ENCODE measurements at places on chromosomes 13 and 19. TPM values are rescaled to one million over a fixed set of nuclear protein-coding genes. Genes with fewer than 3 reads are reported as not detected.

Gene EDNRB
- total RNA-seq = 113 TPM

Gene CPAMD8
- 11.9 TPM for total RNA-seq

Gene CAPN12
- 0.54 TPM for total RNA-seq

Gene ZSWIM9
- total RNA-seq = 2.9 TPM

Gene ZNF547
- total RNA-seq = 11.5 TPM

Gene PSG6
- total RNA-seq = not detected

Gene SIGLEC12
- 0.18 TPM for total RNA-seq

Gene KCNJ14
- 1.6 TPM for total RNA-seq

Gene NEK5
- 2.4 TPM for total RNA-seq

Gene RPL13A
- total RNA-seq = 1,311 TPM

Gene ZFP14
- total RNA-seq = 35.7 TPM

Gene CCDC61
- 5.5 TPM for total RNA-seq

DNA sequence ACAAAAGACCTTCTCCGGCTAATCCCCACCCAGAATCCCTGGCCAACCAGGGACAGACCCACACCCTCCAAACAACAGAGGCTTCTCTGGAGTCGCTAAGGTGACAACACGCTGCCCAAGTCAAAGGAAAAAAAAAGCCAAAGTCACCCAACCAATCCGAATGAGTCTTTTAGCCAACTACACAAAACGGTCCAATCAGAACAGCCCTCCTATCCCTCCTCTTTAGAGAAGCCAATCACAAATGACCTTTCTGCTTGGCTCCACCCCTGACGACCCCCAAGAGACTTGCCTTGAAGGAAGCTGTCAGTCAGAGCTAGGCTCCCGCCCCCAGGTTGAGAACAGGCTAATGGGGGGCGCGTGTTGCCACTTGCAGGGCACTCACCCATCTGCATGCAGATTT, 6.6 kb upstream of the FBXW9 start:
- no peak for DNase-seq

GRCh38 chr19:10407096-10407495, 3.8 kb upstream of the CDC37 start:
- no peak for DNase-seq

DNA sequence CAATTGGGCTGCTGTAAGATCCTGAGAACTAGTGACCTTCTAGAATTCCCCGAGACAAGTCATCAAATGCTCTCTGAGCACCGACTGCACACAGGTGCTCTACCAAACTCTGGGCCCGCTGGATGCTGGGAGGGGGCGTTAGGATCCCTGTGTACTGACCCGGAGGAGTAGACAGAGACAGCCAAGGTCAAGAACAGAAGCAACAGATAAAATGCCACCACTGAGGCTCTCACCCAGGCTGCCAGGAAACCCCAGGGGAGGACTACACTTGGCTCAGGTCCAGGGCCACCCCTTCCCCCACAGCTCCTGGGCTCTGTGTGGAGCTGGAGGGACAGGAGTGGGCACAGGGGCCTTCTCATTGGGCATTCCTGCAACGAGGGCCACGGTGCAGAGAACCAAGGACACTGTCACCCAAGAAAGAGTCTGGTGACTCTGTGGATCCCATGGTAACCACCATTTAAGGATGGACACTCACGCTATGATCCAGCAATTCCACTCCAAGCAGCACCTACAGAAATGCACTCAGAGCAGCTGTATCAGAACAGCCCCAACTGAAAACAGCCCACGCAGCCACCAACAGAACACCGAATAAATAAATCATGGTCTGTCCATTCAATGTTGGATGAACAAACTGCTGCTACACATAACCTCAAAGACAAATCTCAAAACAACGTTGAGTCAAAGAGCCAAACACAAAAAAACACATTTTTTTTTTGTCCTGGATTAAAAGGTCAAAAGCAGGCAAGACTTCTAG, 16.8 kb upstream of the SLC35E1 start:
- no peak for DNase-seq

- DNase-seq = no peak
These were observed 102.0 kb downstream of the DCLK1 start for GRCh38 chr13:36029166-36029565.

GRCh38 chr13:85819513-85819912, 20.3 kb upstream of the SLITRK6 start:
- DNase-seq = no peak

GRCh38 chr13:75468602-75469001, 13.4 kb downstream of the TBC1D4 start:
- no peak for DNase-seq

DNA sequence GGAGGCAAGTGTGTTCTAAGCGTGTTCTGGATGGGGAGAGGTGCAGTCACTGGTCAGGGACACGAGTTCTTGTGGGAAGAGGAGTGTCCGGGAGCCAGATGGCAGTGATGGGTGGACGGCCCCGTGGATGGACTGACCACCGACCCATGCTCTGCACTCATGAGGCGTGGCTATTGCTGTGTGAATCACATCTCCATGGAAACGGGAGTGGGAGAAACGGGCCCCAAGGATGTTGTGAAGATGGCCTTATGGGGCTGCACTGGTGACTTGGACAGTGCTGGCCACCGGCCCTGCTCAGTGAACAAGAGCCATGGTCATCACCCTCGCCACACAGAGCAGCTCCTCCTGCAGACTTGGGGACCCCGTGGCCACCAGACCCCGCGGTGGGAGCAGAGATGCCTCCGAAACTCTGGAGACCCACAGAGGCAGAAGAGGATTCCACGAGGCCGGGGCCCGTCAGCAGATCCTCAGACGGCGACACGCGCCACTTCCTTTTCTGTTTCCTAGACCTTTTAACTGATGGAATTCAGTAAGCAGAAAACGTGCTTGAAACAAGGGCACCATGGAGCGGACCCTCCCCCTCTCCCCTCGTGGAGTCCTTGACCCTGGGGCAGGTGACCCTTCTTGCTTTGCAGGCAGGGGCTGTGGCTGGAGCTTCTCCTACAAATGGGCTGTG, 47.5 kb downstream of the GAS6 start:
- DNase-seq = no peak

GRCh38 chr19:588093-588740, 1.5 kb upstream of the HCN2 start:
- DNase-seq = peak; percentile 60

DNA sequence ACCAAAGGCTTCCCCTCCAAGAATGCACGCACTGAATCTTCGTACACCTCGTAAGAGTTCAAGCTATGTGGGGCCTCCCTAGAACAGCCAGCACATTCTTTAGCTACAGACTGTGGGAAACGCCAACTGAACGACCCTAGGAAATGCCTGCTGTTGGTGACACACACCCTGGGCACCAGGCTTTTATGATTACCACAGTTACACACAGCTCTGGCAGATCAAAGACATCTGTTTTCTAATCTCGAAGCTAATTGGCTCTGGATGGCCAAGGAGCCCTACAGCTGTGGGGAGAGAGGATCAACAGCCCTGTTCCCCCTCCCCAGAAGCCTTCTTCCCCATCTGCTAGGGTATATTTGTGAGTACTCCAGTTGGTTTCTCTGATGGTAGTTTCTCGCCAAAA, 123.0 kb downstream of the COL4A1 start:
- DNase-seq = no peak

- DNase-seq = no peak
These were observed 1.2 kb upstream of the GPX4 start for GRCh38 chr19:1102407-1103131.

GRCh38 chr19:49987159-49987698, 26.3 kb upstream of the SIGLEC11 start:
- peak; percentile 16 for DNase-seq

DNA sequence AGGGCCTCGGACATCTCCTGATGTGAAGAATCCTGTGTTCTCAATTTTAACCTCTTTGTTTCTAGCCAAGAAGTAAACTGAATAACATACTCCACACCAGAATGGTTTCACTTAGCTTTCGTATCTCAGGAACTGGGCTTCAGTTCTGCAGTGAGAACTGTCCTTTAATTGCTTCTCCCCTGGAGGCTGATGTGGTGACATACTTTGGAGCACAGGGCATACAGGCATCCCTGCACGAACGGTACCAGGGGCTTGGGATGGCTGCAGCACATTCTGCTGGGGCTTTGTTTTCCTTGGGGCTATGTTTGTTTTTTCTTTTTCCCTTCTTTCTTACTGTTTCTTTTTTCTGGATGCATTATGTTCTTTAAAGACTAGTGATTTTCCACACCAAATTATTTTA, 230.5 kb downstream of the TM9SF2 start:
- DNase-seq = no peak

- DNase-seq = no peak
These were observed 768 bp upstream of the CYSLTR2 start for GRCh38 chr13:48652851-48653471.

DNA sequence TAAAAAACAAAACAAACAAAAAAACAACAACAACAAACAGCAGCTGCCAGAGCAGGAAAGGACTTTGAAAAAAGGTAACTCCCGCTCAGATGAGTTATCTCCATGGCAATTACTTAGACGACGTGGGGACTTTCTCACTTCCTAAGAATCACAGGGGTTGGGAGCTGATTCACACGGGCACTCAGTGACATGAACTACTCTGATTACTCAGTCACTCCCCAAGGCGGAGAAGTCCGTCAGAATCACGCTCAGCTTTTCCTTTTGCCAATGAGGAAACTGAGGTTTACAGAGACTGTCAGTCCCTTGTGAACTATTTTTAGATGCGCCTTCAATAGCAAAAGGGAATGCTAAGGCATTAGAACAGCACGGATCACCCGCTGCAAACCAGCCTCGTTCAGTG, 32.3 kb upstream of the MATK start:
- DNase-seq = no peak

DNA sequence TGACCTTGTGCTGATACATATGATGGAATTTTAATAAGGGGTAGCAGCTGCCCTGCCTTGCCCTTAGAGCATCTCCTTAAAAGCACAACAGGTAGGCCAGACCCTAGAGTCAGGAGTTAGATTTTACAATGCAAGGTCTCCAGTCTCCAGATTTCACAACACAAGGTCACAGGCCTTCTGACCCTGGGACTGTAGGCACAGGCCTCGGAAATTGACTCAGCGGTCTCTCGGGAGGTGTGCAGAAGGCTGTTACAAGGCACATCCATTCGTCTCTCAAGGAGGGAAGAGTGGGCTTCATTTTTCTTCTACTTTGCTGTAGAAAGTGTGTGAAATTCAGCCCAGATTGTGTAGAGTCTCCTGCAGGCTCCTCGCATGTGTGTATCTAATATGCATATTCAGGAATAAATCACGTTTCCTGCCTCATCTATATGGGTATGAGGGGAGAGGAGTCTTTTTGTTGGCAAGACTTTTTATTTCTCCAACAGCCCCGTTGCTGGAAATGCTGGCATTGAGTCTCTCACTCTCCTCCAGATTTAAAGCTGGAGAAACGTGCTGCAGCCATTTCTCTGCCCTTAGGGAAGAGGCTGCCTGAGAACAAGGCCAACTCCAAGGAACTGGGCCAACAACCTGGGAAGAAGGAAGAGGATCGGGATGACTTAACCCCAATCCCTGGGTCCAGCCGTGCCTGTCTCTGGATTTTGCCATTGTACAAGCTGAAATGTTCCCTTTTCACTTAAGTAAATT, 24.5 kb downstream of the UQCRFS1 start:
- no peak for DNase-seq

GRCh38 chr13:23822252-23822824, 66.9 kb downstream of the MIPEP start:
- no peak for DNase-seq

GRCh38 chr19:49857061-49857837, 6.3 kb downstream of the PTOV1 start:
- DNase-seq = no peak

- no peak for DNase-seq
These were observed 321.9 kb downstream of the ITGBL1 start for GRCh38 chr13:101774393-101774792.

DNA sequence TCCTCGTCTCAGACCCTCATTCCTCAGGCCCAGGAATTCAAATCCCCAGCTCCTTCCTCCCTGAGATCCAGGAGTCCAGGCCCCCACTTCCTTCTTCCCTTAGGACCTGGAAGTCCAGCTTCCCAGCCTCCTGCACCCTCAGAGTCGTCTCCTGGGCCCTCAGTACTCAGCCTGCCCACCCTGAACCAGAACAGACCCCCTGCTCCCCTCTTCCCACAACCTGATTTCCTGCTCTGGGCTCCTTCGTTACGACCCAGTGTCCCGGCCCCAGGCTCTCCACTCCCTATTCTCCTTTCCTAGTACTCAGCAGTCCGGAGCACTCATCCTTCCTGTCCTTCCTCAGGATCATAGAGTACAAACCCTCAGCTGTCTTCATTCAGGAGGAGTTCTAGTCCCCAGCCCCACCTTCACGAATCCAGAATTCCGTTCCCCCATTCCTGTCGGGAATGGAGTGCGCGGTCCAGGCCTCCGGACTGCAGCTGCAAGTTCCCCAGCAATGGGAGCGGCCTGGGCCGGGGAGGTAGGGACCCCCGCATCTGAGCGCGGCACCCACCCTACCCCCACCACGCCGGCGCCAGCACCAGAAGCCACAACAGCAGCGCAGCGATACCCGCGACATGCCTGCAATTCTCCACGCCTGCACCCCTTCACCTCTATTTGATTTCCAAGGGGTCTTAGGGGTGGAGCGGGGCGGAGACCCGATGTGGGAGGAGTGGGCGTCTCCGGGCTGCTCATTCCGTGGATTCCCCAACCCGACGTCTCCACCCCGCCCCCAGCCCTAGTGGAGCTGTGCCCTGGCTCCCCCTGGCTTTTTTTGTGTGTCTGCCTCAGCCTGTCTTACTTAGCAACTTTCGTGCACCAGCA, 12.7 kb downstream of the EGLN2 start:
- no peak for DNase-seq

GRCh38 chr13:46648166-46648607, 95.2 kb downstream of the LRCH1 start:
- DNase-seq = no peak

All from cerebellum (tissue), 4 donors.